ENCODE measurements at places on chromosomes 12 and 14.
A peak's percentile ranks its signal among the peaks of the same experiment; 100 is the strongest.

GRCh38 chr14:31261859-31262731, 54.5 kb upstream of the HECTD1 start:
- DNase-seq, result peak; percentile 30

DNA sequence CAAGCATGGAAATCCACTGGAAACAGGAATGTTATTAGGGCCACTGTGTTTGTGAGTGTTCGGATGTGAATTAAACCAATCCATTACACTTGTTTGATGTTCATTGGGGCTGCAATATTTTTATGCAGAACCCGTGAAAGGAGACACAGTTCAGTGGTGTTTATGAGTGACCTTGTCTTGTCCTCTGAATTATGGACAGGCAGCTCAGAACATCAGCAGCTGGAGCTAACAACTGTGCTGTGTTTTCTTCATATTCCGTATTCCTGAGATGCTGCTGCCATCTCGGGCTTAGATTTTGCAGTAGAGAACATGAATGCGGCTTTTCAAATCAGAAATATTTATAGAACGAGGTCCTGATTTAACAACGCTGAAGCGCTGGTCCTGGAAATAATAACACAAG, 20.3 kb upstream of the CACNA1C start:
- DNase-seq, result no peak

GRCh38 chr12:6632026-6632983, 3.5 kb downstream of the LPAR5 start:
- peak; percentile 59 for DNase-seq

DNA sequence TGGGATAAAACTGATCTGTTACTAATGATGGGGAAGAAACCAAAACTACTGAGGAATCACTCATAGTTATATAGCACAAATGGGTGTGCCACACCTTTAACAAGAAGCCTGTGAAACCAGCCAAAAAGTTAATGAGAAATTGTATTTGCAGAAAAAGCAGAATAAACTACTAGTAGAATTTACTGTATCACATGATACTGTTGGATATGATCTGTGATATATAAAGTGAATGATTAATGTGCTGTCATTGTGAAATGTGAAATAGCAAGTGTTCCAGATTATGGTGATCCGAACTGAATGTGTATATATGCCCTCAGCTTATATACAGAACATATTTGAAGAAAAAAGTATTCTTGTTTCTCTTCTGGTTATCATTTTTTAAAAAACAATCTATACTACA, 30.5 kb downstream of the VEZT start:
- DNase-seq, result no peak

- DNase-seq, result no peak
Observed at GRCh38 chr12:28689398-28690175, 459.5 kb upstream of the FAR2 start.
